ENCODE measurements at places on chromosomes 7 and 10. TPM values are rescaled to one million over a fixed set of nuclear protein-coding genes. Genes with fewer than 3 reads are reported as not detected.

NPC1L1 gene
- total RNA-seq = 0.21 TPM

GRCh38 chr7:43395351-43395750 lies 187.6 kb upstream of the STK17A start:
- no peak overlapping the region for H3K4me3 ChIP-seq
- no peak overlapping the region for H3K27ac ChIP-seq
- no peak for DNase-seq
- H3K36me3 ChIP-seq = no peaks in the 10 kb centered on the region

DNA sequence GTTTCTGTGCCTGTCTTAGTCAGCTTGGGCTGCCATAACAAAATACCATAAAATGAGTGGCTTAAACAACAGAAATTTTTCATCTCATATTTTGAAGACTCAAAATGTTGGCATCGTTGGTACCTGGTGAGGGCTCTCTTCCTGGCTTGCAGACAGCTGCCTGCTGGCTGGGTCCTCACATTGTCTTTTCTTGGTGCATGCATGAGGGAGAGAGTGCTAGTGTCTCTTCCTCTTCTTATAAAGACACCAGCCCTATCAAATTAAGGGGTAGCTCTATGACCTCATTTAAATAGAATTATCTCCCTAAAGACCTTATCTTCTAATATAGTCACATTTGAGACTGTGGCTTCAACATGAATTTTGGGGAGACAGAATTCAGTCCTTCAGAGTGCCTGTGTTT lies 39.9 kb downstream of the ST8SIA6 start:
- no peak overlapping the region for H3K27ac ChIP-seq
- no peaks in the 10 kb centered on the region for H3K4me1 ChIP-seq
- H3K36me3 ChIP-seq = no peaks in the 10 kb centered on the region
- no peak overlapping the region for H3K4me3 ChIP-seq
- no peaks in the 10 kb centered on the region for H3K27me3 ChIP-seq
- DNase-seq = no peak

- H3K4me3 ChIP-seq = peak overlapping the region; percentile 67
- peaks cover 9% of the 10 kb centered on the region for H3K4me1 ChIP-seq
- no peaks in the 10 kb centered on the region for H3K36me3 ChIP-seq
- peak; percentile 85 for DNase-seq
These were observed 2.1 kb downstream of the MXI1 start for GRCh38 chr10:110209454-110209925.

GRCh38 chr10:33237736-33238624 lies 96.5 kb downstream of the NRP1 start:
- H3K4me1 ChIP-seq = peaks cover 9% of the 10 kb centered on the region
- DNase-seq = no peak
- peak overlapping the region; percentile 7 for H3K27ac ChIP-seq
- H3K27me3 ChIP-seq = no peaks in the 10 kb centered on the region
- H3K36me3 ChIP-seq = peaks cover 33% of the 10 kb centered on the region

DNA sequence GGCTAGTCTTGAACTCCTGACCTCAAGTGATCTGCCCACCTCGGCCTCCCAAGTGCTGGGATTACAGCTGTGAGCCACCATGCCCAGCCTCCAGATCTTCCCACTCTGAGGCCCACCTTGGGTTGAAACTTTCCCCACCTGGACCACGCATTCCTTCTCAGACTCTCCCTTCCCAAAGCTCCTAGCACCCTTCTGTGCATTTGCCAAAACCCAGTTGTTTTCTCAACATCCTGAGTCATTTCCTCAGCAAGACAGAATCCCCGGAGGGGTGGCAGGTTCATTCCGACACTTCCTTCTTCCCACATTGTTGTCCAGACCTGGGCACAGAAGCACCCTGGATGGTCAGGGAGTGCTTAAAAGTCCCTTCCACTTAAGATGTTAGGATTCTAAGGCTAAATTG lies 28.9 kb downstream of the BAG3 start:
- peak overlapping the region; percentile 62 for H3K27ac ChIP-seq
- no peak overlapping the region for H3K4me3 ChIP-seq
- peaks cover 4% of the 10 kb centered on the region for H3K4me1 ChIP-seq
- no peaks in the 10 kb centered on the region for H3K27me3 ChIP-seq

GRCh38 chr7:100148225-100148558 lies 526 bp upstream of the LAMTOR4 start:
- no peak for DNase-seq
- peak overlapping the region; percentile 54 for H3K27ac ChIP-seq
- no peaks in the 10 kb centered on the region for H3K27me3 ChIP-seq
- peak overlapping the region; percentile 12 for H3K4me3 ChIP-seq
- H3K4me1 ChIP-seq = no peaks in the 10 kb centered on the region

DNA sequence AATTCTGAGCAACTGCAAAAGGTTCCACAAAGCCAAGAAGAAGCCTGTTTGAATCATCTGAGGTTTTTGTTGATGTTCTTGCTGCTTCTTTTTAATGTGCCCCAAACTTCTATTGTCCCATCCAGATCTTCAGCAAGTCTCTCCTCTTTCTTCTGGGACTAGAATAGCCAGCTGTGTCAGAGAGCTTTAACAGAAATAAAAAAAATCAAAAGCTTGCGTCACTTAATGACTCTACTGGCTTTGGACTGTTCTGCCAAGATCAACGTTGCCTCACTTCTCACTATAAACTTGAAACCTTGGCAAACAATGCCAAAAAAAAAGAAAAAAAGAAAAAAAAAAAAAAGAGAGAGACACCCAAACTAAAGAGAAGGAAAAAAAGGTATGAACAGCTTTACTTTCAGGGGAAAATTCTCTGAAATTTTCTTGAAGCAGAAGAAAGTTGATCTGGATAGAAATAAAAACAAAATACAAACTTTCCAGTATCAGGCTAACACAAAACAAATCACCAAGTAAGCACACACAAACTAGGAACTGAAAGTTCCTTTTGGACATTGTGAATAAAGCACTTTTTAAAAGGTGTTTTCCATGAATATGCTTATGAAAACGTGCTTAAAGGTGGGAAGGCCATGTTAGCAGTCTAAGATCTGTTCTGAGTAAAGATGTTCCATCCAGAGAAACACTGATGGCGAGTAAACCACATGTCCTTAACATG lies 14.8 kb downstream of the USP54 start:
- H3K4me1 ChIP-seq = no peaks in the 10 kb centered on the region
- no peak overlapping the region for H3K27ac ChIP-seq
